ENCODE measurements at places on chromosomes 6 and 20.

GRCh38 chr20:36856195-36856594 lies 19.7 kb upstream of the TLDC2 start:
- no peak for DNase-seq

DNA sequence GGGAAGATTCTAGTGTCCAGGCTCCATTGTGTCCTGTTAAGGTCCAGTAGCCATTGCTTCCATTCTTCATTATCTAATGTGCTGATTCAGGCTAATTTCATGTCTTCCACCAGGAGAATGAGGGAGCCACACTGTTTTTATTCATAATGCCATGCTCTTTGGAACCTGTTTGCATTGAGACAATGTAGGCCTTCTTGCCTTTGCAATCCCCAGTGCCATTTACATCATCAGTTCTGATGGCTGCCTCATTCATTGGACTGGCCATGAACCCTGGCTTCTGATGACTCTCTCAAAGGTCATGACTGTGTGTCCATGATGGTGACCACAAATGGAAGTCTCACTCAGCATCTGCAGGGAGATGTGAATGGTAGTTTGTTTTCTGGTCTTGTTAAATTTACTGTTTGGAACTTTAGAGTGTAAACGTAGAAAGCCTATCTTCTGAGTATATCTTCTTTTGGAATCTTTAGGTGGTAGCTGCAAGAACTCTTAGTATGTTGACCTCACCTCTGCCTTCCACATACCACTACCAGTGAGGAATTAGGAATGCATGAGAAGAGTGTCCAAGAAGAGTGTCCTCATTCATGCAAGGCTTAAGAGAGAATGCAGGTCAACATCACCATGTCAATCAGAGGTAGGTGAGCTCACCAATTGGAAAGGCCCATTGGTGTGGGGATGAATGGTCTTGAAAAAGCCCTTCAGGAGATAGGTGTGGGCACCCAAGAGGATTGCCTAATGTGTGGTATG lies 42.9 kb upstream of the ZFP64 start:
- DNase-seq, result no peak

GRCh38 chr20:53606364-53606985 lies 12.8 kb upstream of the ZNF217 start:
- no peak for DNase-seq

- DNase-seq, result no peak
Measured at GRCh38 chr6:51166914-51167313, 348.2 kb downstream of the TFAP2B start.

DNA sequence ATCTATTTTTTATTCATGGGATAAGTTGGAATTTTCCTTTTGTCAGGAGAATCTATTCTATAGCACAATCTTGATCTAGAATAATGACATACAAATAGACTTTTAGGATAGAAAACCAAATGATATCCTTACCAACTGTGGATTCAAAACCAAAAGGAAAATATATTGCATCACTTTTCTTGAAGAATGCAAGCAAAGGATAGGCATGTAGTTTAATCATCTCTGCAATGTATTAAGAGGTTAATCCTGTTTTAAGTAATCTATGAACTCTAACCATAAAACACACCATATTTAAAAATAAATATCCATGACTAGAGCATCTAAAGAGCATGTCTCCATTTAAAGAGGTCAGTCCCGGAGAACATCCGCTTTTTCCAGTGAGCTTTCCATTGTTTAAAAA lies 106.7 kb upstream of the CNKSR3 start:
- no peak for DNase-seq

GRCh38 chr20:32656827-32657226 lies 16.9 kb downstream of the C20orf203 start:
- no peak for DNase-seq

Data from BE2C (cell line).